ENCODE measurements at places on chromosomes 13 and 19.

DNA sequence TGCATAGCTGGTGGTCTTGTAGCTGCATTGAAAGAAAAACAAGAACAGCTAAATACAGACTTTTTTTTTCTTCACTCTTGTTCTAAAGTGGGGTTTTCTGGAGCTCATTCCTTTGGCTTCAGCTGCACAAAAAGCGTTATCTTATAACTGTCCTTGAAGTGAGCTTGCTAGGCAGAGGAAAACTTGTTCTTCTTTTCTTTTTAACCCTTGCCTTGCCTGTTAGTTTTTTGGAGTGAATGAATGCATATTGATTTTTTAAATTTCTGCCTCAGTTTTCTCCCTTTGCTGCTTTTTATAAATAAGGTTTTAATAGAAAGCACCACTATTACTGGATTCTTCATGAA, 1.5 kb downstream of the ZNF765 start:
- DNase-seq: no peak

DNA sequence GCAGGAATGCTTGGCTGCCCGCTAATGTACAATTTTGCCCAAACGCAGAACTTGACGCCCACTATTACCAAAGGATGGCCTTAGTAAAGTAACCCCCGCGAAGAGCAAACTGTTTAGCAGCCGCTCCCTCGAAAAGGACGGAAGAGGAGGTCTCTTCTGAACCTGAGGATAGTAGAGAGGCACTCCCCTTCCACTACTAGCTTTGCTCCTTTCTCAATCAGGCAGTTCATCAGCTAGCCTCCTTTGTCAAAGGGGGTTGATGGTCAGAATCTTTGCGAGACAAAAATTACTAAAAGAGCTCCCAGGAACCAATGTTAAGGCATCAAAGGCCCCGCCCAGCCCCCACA, 534 bp downstream of the CAB39L start:
- DNase-seq: no peak

DNA sequence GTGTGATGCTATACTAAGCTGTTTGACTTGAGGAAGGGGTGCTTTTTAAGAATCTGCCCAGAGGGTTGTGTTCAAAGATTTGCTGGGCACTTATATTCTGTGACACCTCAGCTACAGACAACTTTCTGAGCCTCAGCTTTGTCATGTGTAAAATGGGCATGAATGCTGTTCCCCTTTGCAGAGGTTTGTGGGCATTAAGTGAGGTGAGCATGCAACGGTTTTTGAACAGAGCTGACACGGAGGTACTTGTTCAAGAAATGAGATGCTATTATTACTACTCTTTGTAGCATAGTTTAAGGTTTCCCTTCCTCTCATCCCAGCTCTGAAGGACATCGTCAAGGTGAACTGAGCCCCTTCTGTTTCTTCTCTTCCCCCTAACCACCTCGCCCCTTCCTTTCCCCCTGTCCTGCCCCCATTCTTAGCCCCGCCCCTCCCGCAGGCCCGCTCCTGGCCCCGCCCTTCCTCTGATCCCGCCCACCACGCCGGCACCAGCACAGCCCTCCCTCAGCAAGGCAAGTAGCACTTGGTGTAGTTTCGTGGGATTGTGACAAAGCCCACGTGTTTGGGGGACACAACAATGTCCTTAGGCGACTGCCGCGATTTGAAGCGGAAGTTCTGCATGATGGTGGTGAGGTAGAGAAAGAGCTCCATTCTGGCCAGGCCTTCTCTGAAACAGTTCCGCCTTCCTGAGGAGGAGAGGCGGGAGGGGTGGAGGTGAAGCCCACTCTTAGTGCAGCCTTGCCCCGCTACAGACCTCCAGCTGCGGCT, 26.1 kb upstream of the CYP2A7 start:
- DNase-seq: peak; percentile 34

DNA sequence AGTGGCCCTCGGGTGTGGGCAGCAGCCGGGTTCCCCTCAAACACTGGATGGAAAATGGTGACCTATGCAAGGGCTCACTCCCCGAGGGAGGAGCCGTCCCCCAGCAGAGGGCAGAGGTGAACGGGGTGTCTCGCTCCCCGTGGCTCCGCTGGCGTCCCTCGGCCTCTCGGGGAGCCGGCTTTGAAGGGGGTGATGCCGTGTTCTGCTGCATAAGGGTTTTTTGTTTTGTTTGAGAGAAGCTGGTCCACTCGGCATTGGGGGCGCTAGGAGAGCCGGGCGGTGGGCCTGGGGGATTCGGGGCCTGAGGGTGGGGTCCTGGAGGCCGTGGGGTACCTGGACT, 4.0 kb downstream of the EFNA2 start:
- no peak for DNase-seq

- no peak for DNase-seq
Measured at GRCh38 chr19:13189600-13189999, 39.4 kb downstream of the IER2 start.

GRCh38 chr13:45786293-45786920, 65.1 kb downstream of the SIAH3 start:
- DNase-seq: no peak

- DNase-seq: peak; percentile 79
Measured at GRCh38 chr19:39052243-39052746, 19.9 kb upstream of the FBXO27 start.

DNA sequence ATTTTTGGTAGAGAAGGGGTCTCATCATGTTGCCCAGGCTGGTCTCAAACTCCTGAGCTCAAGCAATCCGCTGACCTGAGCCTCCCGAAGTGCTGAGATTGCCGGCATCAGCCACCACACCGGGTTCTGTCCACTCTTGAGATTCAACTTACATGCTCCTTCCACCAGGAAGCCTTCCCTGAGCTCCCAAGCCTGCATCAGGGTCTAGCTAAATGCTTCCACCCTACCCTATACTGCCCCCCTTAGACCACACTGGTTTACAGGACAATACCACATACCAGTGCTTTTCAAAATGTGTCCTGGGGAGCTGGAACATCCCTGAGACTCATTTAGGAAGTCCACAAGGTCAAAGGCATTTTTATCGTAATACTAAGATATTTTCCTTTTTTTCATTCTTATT, 15.1 kb upstream of the CACNG8 start:
- no peak for DNase-seq

GRCh38 chr13:27379694-27380641, 44.5 kb upstream of the GTF3A start:
- DNase-seq: peak; percentile 83

DNA sequence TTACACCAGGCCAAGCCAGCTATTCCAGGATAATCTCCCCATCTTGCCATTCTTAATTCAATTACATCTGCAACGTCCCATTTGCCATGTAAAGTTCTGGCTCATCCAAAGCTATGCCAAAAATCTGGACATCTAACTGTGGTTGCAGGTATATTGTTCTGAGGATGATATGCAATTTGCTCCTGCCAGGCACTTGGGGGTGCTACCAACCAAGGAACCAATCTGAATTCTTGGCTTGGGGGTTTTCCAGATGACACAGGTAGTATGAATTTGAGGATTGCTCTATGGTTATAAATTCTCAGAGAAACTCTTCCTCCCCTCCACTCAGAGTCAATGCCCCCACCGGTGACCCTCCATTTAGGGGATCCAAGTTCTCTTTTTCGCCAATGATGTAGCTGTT, 33.0 kb downstream of the CRYL1 start:
- DNase-seq: peak; percentile 21

- DNase-seq: peak; percentile 86
Measured at GRCh38 chr19:17766543-17767131, 15.4 kb downstream of the FCHO1 start.

GRCh38 chr13:93238711-93239110, 12.1 kb downstream of the GPC6 start:
- DNase-seq: no peak

DNA sequence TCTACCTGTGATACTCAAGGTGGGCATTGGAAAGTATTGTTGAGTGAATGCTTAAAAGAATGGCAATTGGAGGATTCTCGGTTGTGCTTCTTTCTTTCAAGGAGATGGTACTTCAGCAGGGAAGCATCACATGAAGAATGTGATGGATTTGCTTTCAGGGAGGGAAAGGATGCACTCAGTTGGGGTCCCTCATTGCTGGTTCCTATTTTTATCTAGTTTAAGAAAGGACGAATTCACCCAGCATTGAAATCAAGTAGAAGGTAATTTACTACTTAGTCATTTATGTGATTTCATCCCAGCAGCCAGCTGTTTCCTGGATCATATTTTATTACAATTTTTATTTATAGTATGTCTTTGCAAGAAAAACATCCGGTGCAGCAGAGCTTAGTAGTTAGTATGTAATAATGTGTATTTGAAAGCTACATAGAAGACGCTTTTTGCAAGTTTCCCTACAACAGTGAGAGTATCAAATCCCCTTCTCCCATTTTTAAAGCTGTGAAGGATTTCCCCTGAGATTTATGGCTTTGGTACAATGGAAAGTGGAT, 417.9 kb downstream of the GPC5 start:
- no peak for DNase-seq

GRCh38 chr19:48417421-48417820, 24.0 kb downstream of the GRIN2D start:
- no peak for DNase-seq

DNA sequence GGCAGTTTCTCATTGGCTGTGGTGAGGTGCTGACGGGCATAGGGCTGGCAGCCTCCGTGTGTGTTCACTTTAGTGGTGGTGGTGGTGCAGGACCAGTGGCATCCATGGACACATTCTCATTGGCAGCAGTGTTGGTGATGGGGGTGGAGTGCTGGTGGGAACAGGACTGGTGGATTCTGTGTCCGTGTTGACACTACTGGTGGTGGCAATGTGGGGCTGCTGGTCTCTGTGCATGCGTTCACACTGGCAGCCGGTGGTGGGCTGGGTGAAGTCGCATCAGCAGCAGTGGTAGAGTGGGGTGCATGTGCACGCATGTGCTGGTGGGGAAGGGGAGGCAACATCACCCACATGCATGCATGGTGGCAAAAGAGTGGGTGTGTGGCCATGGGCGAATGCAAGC, 1471.4 kb upstream of the PCDH20 start:
- DNase-seq: no peak

DNA sequence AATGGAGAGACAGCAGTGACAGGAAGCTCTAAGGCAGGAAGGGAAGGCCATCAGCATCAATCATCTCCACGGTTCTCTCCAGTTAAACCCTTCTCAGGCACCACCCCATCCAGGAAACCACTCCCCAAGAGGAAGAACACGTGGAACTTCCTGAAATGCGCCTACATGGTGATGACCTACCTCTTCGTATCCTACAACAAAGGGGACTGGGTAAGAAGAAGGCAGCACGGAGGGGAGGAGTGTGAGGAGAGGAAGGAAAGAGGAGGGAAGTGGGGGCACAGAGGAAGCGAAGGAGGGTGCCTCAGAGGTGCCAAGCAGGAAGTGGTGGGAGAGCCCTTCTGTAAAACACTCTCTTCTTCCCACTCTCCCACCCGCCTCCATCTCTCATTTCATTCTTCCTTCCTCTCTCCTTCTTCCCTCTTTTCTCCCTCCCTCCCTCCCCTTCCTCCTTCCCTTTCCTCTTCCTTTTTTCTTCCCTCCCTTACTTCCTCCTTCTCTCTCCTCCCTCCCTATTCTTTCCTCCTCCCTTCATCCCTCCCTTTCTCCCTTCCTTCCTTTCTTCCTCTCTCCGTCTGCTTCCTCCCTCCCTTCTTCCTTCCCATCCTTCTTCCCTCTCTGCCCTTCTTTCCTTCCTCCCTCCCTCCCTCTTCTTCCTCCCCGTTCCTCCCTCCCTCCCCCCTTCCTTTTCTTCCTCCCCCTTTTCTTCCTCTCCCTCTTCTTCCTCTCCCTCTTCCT, 12.6 kb downstream of the ZSCAN5A start:
- DNase-seq: no peak

GRCh38 chr19:16175954-16176353, 2.6 kb upstream of the CIB3 start:
- no peak for DNase-seq

GRCh38 chr13:78934336-78934735, 275.4 kb upstream of the OBI1 start:
- no peak for DNase-seq

- no peak for DNase-seq
Measured at GRCh38 chr19:41407271-41407670, 9.7 kb downstream of the BCKDHA start.

DNA sequence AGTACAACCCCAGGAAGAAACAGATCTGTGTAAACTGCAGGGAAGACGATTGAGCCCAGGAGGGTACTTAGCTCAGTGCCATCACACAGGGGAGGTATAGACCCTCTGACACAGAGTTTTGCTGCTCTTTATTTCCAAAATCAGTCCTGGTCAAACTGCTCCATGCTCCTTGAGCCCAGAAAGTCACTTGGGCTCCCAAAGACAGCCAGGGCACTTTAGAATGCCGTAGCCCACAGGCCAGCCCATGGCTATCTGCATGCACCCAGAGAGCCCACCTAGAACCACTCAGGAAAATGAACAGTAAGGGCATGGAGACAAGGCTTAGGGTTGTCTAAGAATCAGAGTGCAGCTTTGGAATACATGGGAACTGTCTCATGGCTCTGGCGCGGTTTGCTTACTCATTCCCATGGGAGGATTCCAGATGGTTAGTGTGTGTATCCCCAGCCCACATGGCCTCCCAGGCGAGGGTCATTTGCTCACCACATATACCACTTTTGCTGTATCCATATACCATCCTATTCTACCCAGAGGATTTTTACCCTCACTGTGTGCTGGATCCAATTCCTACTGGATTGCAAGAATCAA, 14.7 kb upstream of the PDCD5 start:
- no peak for DNase-seq

GRCh38 chr19:18697680-18698079, 14.2 kb downstream of the CRTC1 start:
- no peak for DNase-seq
